D721Med (cell line): ENCODE measurements at places on chromosomes 4 and X.

GRCh38 chr4:187077744-187078401 is 354.2 kb upstream of the FAT1 start:
- no peak for DNase-seq

GRCh38 chrX:53718073-53718472 is 31.6 kb upstream of the HUWE1 start:
- DNase-seq = no peak

GRCh38 chrX:65677954-65678469 is 10.6 kb downstream of the MSN start:
- DNase-seq = no peak

DNA sequence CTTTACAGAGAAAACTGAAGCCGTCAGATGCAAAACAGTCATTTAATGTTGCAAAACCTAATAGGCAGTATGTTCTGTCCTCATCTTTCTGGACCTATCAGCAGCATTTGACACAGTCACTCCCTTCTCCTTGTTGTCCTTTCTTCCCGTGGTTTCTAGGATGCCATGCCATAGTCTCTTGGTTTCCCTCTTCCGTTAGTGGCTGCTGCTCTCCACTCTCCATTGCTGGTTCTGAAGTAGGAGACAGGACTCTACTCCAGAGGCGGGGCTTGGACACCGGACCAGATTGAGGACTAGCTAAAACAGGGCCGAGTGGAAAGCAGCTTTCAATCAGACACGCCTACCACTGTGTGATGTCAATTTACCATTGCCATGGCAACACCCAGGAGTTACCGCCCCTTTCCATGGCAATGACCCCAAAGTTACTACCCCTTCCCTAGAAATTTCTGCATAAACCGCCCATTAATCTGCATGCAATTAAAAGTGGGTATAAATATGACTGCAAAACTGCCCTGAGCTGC is 88.8 kb upstream of the CCDC160 start:
- DNase-seq = no peak

DNA sequence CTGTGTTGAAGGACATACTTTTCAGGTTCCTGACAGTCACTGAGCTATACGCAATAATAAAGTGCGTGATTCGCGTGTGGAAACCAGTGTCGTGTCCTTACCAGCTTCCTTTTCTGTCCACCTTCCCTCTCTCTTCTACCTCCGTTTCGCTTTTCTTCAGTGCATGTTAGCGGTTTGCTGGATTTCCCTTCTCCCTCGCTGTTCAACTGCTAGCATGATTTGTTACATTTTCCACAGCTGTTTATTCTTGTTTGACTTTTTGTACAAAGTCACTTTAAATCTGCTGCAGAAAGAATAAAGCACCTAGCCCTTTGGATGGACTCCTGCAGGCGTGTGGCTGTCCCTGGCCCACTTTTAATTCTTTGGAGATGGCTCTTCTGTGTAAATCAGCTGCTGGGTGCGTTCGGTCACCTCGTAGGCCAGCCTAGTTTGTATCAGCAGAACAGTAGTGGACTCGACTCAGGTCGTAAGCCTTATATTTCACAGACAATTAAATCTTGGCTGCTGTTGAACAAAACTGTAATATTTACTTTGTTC is 8.9 kb upstream of the HAND2 start:
- no peak for DNase-seq

- DNase-seq = no peak
These were observed 5.5 kb downstream of the ARL9 start for GRCh38 chr4:56511098-56511497.

GRCh38 chrX:52576946-52577345 is 60.1 kb upstream of the XAGE1B start:
- DNase-seq = no peak

GRCh38 chr4:113725963-113726362 is 35.6 kb downstream of the CAMK2D start:
- DNase-seq = no peak

- DNase-seq = peak; percentile 57
These were observed 17.8 kb downstream of the ZNF185 start for GRCh38 chrX:152915541-152916241.
